ENCODE measurements at places on chromosomes 6 and 20. TPM values are rescaled to one million over a fixed set of nuclear protein-coding genes. Genes with fewer than 3 reads are reported as not detected.

- DNase-seq = no peak
Observed at GRCh38 chr6:107563694-107564588, 74.0 kb downstream of the SOBP start.

DNA sequence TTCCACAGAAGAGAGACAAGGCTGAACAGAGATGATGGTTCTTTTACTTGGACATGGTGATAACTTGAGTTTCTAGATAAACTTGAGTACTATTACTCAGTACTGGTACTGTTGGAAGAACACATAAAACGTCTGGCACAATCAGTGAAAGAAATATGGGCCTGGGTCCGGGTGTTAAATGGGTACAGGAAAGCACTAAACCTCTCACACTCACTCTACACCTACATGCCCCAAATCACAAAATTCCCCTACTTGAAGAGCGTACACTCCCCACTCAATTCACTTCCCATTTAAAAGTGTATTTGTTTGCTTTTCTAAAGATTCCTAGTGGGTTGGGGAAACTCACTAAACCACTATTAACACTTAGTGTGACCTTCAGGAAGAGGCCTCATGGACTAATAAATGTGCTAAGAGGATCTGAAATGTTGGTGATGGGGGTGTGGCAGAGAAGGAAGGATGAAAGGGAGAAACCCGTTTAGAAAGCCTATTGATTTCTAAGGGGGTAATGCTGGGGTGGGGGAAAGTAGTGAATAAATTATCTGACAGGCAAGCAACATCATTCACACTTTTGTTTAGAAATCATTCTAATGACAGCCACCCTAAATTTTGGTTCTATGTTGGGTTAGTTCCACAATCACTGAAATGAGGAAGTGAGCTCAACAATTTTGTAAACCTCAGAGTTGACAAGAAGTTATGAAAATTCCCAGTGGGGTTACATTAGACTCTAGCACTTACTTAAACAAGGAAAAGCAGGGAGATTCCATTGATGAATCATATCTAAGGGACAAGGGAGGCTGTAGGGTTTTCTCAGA is 222.6 kb upstream of the MARCKS start:
- DNase-seq = no peak

GRCh38 chr20:43408848-43409576 is 48.7 kb upstream of the SRSF6 start:
- DNase-seq = peak; percentile 28

DNA sequence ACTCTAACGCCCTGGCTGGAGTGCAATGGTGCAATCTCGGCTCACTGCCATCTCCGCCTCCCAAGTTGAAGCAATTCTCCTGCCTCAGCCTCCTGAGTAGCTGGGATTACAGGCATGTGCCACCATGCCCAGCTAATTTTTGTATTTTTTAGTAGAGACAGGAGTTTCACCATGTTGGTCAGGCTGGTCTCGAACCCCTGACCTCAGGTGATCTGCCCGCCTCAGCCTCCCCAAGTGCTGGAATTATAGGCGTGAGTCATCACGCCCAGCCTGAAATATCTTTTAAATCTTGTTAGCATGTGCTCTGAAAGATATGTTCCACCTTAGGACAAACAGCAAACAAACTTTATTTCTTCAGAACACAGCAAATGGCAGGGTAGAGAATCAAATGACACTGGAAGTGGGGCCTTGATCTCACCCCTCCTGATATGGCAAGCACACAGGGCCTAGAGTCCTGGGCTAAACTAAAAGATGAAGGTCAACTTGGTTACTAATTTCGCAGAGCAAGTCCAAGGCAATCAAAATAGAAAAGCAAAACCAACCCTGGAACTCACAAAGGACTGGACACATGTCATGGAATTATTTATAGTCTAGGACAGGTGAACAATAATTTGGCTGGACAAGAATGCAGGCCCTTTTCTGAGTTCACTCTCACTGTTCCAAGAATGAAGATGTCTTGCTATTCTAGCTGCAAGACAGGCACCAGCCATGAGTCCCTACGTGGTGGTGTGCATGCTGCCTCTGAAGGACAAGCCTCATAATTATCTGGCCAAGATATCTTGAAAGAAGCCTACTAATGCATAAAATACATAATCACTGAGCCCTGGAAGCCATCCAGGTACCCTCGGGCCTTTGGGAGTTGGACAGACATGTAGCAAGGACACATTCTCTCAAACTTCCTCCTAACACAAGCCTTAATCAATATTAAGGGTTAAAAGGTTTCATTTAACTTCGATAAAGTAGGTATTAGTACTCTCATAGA is 35.6 kb downstream of the B4GALT5 start:
- DNase-seq = no peak

DNA sequence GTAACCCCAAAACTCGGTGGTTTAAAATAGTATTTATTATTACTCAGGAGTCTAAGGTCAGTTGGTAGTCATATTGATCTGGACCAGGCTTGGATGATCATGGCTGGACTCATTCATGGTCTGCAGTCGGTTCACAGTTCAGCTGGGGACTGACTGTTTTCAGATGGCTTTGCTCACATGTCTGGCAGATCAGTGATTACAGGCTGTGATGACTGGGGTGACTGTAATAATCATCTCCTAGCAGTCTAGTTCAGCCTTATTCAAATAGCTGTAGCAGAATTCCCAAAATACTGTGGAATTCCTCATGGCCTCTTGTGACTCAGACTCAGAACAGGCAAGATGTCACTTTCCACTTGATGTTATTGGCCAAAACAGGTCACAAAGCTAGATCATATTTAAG is 16.4 kb upstream of the NT5DC1 start:
- no peak for DNase-seq

DNA sequence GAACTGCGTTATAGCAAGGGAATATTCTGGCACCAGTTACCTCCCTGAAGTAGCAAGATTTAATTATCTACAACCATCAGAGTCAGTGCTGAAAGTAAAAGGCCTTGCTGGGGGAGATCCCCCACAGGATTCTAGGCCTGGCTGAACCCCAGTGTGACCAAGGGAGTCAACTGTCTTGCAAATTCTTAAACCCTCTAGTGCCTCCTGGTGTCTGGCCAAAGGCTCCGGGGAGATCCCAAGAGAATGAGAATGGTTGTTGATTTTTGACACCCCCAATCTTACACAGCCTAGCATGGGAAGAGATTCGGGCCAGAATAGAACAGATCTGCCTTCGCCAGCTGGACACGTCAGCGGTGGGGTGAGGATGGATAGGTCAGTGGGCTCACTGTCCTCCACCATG is 179.4 kb downstream of the ERMARD start:
- no peak for DNase-seq

GRCh38 chr6:17865798-17866725 is 121.4 kb downstream of the KIF13A start:
- DNase-seq = peak; percentile 91

GRCh38 chr6:119145111-119145510 is 66.6 kb upstream of the FAM184A start:
- DNase-seq = no peak

- DNase-seq = no peak
Observed at GRCh38 chr6:121764493-121764892, 329.0 kb downstream of the GJA1 start.

GRCh38 chr20:34427331-34427730 is 64.3 kb downstream of the ITCH start:
- DNase-seq = no peak

DNA sequence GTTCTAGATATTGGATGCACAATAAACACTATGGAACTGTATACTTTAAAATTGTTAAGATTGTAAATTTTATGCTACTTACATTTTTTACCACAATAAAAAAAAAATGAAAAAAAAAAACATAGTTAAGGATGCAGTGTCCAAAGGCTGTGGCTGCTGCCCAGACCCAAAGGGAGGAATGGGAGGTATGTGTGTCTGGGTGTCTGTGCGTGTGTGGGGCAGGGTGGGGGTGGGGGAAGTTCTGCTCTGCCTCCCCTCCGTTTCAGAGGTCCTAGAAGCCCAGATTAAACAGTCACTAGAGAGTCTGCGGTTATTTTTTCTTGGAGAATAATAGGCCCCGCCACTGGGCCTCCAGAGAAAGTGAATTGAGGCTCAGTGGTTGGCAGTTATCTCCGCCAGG is 136.4 kb upstream of the ARMC2 start:
- DNase-seq = no peak

DNA sequence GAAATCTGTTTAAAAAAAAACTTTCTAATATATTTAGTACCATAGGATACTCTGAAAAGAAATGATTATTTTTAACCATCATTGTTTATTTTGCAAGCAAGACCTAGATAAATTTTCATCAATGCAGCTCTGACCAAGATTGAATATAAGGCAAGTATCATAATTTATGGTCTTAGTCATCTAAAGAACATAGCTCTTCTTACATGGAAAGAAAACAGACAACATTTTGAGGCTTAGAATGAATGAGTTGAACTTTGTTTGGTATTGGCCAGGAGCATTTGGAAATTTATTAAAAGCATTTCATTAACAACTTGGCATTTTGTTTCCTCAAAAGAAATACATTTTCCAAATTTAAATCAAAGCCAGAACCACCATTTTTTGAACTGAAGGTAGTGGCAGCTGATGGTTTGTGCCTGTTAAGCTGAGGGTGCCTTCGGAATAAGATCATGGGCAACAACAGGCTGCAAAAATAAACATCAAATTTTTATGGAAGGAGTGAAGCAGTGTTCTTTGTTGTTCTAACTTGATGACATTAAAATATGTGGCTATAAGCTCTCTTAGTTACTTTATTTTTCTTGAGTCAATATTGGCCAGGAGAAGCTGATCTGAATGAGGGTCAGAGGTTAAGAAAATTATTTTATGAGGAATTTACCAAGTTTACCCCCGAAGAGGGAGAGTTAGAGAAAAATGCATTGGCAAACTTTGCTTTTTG is 6.7 kb upstream of the ATXN1 start:
- DNase-seq = no peak

GRCh38 chr20:44648068-44648467 is 3.4 kb downstream of the ADA start:
- no peak for DNase-seq

- DNase-seq = no peak
Observed at GRCh38 chr6:49528571-49528970, 21.9 kb upstream of the C6orf141 start.

- no peak for DNase-seq
Observed at GRCh38 chr20:35355372-35355771, 56.4 kb downstream of the UQCC1 start.

DNA sequence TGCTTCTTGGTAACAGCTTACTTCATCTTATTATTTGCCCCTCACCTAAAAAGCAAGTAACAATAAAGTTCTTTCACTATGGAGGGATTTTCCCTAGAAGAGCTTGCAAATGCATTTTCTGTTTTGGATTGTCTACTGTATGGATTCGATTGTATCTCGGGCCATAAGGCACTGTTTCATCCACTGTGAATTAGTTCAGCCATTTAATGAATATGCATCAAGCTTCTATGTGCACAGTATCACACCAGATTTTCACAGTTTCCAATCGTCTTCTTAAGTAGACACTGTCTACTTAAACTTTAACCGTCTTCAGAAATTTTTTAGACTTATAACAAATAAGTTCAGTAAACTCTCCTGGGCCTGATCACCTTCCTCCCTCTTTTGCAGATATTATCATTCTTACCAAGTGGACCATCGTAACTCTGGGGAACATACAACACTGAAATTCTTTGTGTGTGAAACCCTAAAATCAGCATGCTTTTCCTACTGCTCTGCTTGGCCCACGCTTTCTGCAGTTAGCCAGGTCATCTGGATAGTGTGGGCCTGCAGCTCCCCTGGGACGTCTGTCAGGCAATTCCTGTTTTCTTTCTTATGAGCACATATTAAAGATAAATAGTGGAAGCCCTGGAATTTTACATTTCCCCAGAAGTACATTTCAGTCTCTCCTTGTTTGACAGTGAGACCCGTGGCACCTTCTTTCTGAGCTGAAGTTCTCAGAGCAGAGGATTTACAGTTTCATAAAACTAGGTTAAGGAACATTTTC is 136.5 kb upstream of the PDE10A start:
- no peak for DNase-seq

DNA sequence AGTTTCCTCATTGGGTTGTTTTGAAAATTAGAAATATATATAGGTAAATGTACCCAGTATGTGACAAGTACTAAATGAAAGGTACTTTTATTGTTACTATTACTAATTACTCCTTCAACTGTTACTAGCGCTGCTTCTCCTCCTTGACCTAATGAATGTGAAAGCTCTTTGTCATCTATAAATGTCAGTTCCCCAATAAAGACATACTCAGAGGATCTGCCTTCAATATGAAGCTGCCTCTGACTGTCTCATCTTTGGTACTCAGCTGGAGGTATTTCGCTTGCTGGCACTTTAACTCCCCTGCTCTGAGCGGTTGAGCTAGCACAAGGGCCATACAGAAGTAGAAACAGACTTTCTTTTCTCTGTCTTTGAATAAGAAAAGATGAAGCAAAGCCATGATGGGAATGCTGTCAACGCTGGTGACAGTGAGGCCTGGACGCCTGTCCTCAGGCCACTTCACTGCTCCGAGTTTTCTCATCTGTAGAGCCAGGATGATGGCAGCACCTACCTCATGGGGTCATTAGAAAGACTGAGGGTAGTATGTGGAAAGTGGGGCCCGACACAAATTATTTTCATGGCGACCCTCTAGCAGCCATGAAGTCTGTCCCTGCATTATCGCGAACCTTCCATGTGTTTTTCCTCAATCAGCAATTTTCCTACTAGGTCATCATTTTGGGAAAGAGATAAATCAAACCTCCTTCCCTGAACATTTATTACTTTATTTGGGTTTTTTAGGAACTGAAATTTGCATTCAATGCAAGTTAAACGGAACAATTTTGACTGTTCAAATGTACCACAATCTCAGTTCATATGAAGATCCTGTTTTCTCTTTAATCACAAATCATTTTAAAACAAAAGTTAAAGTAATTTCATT is 55.9 kb upstream of the SNX9 start:
- no peak for DNase-seq

- peak; percentile 97 for DNase-seq
Observed at GRCh38 chr6:108689272-108690161, 128.8 kb downstream of the FOXO3 start.

Gene SYCP2L
- 0.99 TPM for total RNA-seq

Gene ARMC12
- not detected for total RNA-seq

Gene COX4I2
- not detected for total RNA-seq

Gene ADGRB3
- total RNA-seq = not detected

Gene SMIM8
- total RNA-seq = 10.9 TPM

Gene SEC63
- 19.2 TPM for total RNA-seq

Gene LGSN
- total RNA-seq = not detected

Gene FKBP5
- 9.4 TPM for total RNA-seq

Gene RRAGD
- 1.1 TPM for total RNA-seq

Gene ACAT2
- 33.7 TPM for total RNA-seq

Gene TDRD6
- total RNA-seq = not detected

Data from MG63 (cell line).